ENCODE measurements at places on chromosomes 2 and 18. TPM values are rescaled to one million over a fixed set of nuclear protein-coding genes. Genes with fewer than 3 reads are reported as not detected.

DNA sequence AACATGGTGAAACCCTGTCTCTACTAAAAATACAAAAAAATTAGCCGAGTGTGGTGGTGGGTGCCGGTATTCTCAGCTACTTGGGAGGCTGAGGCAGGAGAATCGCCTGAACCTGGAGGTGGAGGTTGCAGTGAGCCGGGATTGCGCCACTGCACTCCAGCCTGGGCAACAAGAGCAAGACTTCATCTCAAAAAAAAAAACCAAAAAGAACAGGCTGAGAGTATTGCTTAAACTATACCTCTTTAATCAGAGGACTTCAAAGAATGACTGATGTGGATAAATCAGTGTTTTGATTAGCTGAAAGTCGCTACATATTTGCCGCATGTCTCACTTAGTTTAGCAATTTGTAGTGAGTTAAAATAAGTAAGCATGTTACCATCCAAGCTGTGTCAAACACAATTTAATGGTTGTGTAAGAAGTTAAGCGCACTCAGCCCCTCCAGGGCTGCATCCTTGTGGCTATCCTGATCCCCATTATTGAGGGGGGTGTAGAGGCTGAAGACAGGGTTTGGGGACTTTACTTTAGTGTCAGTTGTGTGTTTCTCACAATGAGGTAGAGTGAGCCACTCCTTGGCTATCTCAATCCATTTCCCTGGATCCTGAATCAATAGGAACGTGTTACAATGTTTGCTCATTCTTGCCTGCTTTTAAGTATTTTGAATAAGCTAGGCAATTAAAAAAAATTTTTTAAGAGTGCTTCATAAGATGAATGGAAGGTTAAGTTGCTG is 11.0 kb upstream of the FARP2 start:
- H3K4me1 ChIP-seq: no peaks in the 10 kb centered on the region
- no peak for DNase-seq
- H3K36me3 ChIP-seq: peaks cover 54% of the 10 kb centered on the region
- H3K4me3 ChIP-seq: no peak overlapping the region
- no peaks in the 10 kb centered on the region for H3K27me3 ChIP-seq

DNA sequence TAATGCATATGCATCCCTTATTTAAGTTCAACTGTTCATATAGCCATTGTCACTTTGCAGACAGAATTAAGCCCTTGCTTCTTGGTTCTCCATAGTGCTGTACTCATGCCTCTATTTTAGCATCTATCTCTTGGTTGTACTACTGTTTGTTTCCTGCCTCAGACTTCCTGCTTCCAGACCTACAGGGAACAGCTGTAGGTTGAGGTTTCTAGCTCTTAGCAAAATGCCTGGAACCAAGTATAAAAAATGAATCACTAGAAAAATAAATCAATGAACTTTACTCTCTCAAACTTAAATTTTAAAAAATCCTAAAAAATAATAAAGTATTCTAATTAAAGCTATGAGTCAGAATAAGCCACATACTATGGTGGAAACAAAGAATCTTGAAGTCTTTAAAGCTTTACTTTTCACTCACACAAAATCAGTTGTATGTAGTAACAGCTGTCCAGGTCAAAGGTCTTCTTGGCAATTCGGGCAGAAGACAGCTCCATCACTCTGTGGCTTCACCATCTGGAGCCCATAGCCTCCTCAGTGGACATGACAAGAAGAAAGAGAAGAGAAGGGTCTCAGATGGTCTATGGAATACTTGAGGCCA is 1228.1 kb upstream of the GYPC start:
- H3K27ac ChIP-seq: no peak overlapping the region
- H3K36me3 ChIP-seq: no peaks in the 10 kb centered on the region
- H3K4me1 ChIP-seq: no peaks in the 10 kb centered on the region

DNA sequence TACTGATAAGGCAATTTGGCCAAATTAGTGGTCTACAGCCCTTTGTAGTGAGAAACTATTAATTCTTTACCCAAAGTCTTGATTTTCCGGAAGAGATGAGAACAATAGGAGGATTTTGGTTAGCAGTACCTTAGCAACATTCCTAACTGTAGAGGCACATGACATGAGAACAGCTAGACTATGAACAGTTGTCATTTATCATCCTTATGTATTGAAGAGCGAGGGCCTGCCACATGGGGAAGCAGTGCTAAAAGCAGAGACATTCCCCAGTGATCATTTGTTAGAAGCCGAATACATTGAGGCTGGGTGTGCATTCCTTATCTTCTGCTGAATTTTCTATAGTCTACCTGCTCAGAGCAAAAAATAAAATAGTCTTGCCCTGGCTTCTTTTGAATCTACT is 65.2 kb downstream of the RBBP8 start:
- no peak for DNase-seq
- no peak overlapping the region for H3K27ac ChIP-seq

DNA sequence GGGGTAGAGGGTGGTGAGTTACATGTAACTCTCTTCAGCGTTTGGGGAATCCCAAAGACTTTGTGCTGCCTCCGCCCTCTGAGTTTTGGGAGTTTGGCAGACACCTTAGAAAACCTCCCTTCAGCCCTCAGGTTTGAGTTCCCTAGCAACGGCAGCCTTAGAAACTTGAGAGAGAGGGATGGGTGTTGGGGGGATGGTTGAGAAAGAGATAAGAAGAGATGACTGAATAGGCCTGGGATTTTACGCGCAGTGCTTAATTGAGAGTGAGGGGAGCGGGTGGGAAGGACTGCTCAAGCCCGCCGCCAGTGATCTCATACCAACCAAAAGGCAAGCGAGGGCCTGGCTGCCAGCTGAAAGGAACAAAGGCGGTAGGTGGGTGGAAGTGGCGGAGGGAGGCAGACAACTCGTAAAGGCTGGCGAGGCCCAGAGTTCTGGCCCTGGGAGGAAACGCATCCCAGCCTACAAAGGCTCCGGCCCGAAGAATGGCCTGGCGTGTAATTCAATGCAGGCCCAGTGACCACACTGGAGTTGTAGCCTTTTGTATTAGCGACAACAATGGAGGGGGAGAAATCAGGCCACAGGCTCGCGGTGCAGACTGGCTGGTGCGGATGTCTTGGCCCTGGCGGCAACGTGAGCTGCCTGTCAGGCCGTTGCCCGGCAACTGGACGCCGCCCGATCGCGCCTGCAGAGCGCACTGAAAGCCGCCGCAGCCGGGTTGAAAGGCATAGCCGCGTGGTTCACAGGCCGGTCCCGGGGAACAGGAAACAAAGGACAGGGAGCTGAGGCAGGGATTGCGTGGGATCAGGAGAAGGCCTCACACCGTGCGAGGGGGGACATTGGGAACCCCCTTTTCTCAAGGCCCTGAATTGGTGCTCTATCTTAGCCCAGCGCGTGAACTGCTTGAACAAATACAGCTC is 39.9 kb upstream of the DARS1 start:
- peaks cover under 1% of the 10 kb centered on the region for H3K27me3 ChIP-seq
- no peaks in the 10 kb centered on the region for H3K36me3 ChIP-seq
- H3K4me1 ChIP-seq: no peaks in the 10 kb centered on the region
- DNase-seq: no peak

ANKRD30BL gene
- not detected for total RNA-seq

DNA sequence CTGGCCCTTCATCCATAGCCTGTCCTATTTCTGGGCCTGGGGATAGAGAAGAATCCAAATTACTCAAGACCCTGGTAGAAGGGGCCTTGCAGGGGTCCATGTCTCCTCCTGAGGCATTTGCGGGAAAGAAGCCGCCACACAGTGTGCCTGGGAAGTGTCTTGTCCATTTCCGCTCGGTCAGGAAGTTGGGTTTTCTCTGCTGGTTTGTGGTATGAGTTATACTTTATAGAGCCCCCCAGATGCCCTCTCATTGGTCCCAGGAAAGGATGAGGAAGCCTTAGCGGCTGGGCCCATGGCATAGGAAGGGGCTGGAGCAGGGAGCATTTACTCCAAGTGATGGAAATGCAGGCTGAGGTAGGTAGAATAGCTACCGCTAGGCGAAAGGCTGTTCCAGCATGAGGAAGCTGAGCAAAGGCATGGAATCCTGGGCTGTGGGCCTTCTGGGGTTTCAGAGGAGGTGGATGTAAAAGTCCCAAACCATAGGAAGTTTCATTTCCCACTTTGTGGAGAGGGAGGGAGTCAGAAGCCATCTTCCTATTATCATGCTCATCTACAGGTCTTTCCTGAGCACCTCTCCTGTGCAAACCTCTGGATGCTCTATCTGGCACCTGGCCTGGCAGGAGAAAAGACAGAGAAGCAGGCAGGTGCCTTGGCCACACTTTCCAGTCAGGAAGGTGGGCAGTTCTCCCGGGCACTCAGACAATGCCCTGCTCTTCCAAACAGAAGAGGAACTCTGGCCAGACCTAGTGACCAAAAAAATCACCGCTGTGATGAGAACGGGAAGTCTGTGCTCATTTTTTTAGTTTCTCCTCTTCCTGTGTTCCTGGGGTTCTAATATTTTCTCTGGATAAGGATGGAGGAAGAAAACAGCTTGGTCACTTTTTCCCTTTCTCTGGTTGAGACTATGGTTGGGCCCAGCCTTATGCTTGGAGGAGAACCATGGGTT is 2.6 kb upstream of the CD207 start:
- no peak overlapping the region for H3K27ac ChIP-seq
- peaks cover 92% of the 10 kb centered on the region for H3K27me3 ChIP-seq
- H3K36me3 ChIP-seq: no peaks in the 10 kb centered on the region
- H3K4me1 ChIP-seq: no peaks in the 10 kb centered on the region
- no peak for DNase-seq

DNA sequence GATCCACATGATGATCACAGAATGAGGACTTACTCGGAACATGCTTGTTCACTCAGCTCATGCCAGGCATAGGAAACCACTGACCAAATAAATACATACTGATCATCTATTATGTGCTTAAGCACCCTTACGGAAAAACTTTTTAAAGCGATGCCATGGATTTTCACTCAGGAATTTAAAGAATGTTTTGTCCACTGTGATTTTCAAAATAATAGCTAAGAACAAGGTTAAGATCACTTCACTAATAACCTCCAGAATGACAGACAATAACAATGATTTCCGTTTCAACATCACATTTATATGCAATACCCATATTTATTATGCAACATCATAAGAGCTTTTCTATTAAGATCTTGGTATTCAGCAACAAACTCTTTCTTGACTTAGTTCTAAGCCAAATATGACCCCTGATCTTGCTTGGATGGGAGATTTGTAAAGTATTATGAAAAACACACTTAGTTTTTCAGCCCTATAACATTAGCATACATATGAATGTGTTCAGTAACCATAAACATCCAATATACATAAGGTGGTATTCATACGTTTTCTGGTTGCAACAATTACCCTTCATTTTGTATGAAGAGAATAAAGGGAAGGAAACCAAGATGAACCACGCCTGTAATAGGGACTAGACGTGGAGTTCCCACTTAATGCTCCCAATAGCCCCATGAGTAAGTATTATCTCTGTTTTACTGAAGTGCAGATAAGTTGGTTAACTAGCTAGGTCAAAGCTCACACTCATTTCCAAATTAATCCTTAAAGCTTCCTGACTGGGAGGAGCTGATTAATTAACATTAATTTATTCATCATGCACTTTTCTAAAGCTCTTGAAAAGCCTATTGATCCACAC is 1.9 kb downstream of the CD302 start:
- no peak overlapping the region for H3K27ac ChIP-seq
- H3K4me1 ChIP-seq: peaks cover 7% of the 10 kb centered on the region
- H3K4me3 ChIP-seq: no peak overlapping the region
- DNase-seq: no peak

DNA sequence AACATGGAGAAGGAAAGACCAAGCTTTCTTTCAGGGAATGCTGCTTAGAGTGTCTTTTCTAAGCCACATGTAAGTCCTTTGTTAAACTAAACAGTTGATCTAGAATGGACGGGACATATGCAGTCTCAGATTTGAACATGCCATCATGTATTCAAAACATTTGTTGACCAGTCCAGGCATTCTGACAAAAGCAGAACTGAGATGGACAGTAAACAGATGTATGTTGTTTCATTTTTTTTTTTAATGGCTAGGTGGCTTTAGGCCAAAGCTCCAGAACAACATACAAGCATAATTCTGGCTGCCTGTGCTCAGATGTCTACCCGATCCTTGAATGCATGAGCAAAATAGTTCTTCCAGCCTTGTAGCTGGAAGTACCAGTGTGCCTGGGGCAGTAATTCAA is 1211.4 kb upstream of the FAM98A start:
- H3K36me3 ChIP-seq: no peaks in the 10 kb centered on the region
- H3K4me1 ChIP-seq: no peaks in the 10 kb centered on the region
- no peak overlapping the region for H3K27ac ChIP-seq

- H3K4me3 ChIP-seq: no peak overlapping the region
- no peak for DNase-seq
- no peak overlapping the region for H3K27ac ChIP-seq
- H3K4me1 ChIP-seq: peaks cover 33% of the 10 kb centered on the region
- H3K36me3 ChIP-seq: peaks cover 12% of the 10 kb centered on the region
Measured at GRCh38 chr2:127626917-127627739, 18.8 kb upstream of the GPR17 start.

DNA sequence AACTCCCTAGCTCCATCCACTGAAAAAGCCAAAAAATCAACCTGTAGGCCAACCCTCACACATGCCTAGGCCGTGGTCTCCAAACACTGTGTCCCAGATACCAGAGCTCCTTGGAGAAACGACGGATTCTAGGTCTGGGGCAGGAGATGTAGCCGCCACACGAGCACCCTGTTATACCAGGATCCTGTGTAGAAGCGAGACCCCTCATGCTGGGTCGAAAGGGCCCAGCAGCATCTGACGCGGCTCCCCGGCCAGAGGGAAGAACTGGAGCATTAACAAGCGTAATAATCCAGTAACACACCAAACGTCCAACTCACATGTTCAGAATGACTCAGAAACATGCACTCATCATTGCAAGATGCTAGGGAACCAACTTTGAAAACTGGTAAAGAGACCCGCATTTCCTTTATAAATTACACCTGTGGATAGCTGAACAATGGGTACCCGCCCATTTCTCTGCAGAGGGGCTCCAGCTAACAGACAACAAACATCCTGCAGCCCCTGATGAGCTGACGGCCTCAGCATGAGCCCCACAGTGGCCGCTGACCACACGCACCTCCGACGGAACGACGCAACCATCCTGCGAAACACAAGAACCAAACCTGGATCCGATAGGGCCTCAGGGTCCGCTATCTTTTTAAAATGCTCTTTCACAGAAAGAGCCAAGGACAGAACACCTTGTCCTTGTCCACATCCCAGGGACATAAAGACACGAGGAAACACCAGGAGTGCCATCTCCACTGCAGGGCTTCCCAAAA is 14.2 kb downstream of the SLC66A2 start:
- no peak overlapping the region for H3K4me3 ChIP-seq
- no peaks in the 10 kb centered on the region for H3K4me1 ChIP-seq
- H3K27me3 ChIP-seq: no peaks in the 10 kb centered on the region
- no peak overlapping the region for H3K27ac ChIP-seq
- peaks cover 19% of the 10 kb centered on the region for H3K36me3 ChIP-seq

PARD6G gene
- total RNA-seq: 5.4 TPM

GRCh38 chr18:47251289-47252120 is at the start of gene SKOR2:
Gene SKOR2 (minus strand): TSS chr18:47251660. CDS start chr18:47249183, 2,477 bp downstream.
- no peaks in the 10 kb centered on the region for H3K36me3 ChIP-seq
- H3K27me3 ChIP-seq: peaks cover 25% of the 10 kb centered on the region
- H3K4me1 ChIP-seq: no peaks in the 10 kb centered on the region
- DNase-seq: no peak
- no peak within 1 kb of the TSS for H3K27ac ChIP-seq

DNA sequence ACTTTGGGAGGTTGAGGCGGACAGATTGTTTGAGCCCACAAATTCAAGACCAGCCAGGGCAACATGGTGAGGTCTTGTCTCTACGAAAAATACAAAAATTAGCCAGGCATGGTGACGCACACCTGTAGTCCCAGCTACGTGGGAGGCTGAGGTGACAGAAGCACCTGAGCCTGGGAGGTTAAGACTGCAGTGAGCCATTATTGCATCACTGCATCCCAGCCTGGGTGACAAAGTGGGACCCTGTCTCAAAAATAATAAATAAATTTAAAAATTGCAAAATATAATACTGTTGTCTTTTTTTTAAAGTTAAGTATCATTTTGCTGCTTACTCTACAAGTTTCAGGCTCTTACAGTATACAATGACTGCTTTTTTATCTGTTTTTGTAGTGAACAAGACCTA is 4.0 kb upstream of the ANKRD12 start:
- H3K27me3 ChIP-seq: no peaks in the 10 kb centered on the region
- H3K4me1 ChIP-seq: peaks cover 27% of the 10 kb centered on the region
- H3K27ac ChIP-seq: no peak overlapping the region

Measured in PC-3 (cell line).